Retinal pigment epithelial cell (primary cell): ENCODE measurements at places on chromosomes 2 and 18.

- DNase-seq: no peak
Measured at GRCh38 chr18:12604445-12605007, 53.4 kb downstream of the SPIRE1 start.

GRCh38 chr18:61607867-61608266, 274.6 kb downstream of the CDH20 start:
- no peak for DNase-seq

DNA sequence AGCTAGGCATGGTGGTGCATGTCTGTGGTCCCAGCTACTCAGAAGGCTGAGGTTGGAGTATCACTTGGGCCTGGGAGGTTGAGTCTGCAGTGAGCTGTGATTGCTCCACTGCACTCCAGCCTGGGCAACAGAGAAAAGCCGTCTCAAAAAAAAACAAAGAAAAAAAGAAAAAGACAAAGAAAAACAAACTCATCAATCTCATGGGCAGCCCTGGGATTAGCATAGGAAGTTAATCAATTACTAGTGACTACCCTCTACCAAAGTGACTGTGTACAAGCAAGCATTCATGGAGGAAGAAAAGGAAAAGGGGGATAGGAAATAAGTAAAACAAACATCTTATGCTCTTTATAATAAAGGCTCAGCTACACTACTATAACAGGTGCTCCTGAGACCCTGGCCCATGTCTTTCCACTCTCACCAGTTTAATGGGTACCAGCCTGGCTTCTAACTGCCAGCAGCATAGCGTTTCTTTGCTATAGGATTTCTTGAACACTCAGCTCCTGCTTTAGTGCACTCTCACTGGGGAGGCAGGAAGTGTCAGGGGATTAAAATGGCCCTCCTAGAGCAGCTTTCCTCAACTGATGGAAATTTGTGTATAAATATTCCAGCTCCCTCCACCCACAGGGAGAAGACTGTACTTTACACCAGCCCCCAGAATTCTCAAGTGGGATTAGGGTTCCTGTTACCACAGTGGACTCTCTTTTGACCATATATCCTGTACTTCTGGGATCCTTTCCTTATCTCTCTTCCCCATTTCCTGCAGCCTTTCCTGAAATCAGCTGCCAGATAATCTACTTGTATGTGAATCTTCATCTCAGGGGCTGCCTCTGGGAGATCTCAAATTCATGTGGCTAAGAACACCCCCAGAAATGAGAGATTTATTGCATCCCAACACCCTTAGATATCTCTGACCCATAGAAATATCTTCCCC, 91.3 kb upstream of the GLS start:
- no peak for DNase-seq

- no peak for DNase-seq
Measured at GRCh38 chr2:39107156-39107555, 13.7 kb downstream of the SOS1 start.

GRCh38 chr2:162242586-162243280, 512 bp downstream of the FAP start:
- DNase-seq: peak; percentile 68

DNA sequence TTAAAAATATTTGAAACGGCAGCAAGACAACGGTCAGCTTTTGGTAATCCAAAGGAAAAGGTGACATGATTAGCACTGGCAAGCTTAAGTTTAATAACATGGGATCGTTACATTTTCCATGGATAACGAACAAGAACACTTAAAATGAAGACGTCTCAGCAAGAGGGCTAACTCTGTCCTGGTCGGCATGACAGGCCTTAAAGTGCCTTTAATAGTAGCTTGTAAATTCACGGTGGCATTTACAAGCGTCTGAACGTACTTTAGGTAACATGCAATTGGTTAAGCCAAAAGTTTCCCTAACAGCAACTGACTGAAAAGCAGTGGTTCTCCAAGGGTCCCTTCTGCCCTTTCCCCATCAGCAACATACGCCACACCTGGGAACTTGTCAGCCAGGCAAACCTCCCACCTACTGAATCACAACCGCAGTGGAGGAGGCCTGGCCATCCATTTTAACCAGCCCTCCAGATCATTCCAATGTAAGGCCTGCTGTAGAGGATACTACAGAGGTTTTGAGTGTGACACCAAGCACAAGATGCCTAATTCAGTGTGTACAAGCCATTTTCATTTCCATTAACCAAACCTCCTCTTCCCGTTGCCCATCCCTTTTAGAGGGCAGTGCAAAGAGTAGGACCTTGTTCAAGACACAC, 4.4 kb downstream of the TGFA start:
- DNase-seq: no peak

DNA sequence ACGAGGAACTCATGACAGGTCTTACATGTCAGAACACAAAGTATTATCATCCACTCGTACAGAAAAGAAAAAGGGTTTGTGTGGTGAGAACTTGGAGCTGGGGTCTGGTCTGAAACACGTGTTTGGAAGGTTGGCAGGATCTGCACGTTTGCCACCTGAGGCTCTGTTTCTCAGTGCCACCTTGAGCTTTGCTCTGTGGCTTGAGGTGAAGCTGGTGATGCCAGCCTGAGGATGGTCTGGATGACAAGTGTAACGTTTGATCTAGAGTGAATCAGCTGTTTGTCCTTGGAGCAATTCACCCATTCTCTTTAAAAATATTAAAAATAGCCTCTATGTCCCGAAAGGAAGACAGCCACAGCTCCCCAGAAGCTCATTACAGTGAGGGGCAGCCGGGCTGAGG, 45.4 kb upstream of the KLF11 start:
- no peak for DNase-seq

- no peak for DNase-seq
Measured at GRCh38 chr18:35511428-35511827, 13.7 kb upstream of the INO80C start.

DNA sequence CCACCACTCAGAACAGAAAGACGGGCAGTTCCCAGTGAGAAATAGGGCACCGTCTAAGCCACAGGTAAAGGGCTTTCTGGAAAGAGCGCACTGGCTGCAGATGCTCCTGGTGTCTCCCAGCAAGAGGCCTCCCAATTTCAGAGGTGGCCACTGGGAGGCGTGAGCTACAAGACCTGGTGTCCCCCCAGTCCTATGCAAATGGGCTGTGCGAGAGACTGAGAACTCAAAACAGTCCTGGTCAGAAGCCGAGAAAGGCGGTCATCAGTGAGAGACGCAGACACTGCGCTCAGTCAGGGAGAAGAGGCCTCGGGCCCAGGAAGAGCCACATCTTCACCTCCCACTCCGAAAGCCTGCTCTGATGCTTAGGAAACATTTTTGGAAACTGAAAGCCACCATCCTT, 179.5 kb downstream of the EIPR1 start:
- DNase-seq: no peak

- no peak for DNase-seq
Measured at GRCh38 chr2:111209045-111209514, 88.4 kb downstream of the BCL2L11 start.

DNA sequence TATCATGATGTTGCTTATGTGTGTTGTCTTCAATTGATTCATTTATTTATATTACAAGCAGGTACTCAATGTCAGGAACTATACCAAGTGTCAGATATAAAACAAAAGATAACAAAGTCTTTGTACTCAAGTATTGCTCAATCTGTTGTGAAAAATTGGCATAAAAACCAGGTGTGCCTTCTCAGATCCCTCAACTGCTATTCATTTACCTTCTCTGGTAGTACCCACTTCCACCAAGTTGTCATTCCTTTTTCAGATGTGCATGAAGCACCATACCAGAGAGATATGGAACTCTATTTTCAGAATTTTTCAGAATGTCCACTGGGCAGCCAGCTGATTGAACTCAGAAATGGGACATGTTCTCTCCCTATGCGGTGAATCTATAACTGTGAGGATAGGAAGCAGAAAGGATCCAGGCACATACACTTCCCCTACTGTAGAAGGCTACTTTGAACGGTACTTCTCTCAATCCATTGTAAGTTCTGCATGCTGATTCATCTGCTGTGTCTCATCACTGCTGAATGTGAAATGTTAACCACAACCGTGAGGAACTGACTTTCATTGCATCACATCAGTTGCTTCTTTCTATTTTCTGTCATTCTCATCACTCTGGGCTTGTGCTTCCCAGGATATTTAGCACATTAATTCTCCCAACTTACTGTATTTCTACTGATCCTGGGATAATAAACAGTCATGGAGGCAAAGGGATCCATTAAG, 1621.3 kb downstream of the SUCLG1 start:
- peak; percentile 29 for DNase-seq

DNA sequence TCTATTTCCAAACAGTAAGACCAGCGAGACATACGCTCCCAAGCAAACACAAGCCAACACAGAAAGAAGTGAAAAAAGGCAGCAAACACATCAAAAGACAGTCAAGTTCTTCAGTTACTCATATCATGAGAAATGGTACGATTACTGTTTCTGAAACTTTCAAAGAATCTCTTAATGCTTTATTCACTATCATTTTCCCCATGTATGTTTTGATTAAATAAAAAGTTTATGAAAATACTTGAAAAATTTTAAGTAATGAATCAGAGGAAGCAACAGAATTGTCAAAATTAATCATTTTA, 114.9 kb downstream of the HDAC4 start:
- DNase-seq: no peak

DNA sequence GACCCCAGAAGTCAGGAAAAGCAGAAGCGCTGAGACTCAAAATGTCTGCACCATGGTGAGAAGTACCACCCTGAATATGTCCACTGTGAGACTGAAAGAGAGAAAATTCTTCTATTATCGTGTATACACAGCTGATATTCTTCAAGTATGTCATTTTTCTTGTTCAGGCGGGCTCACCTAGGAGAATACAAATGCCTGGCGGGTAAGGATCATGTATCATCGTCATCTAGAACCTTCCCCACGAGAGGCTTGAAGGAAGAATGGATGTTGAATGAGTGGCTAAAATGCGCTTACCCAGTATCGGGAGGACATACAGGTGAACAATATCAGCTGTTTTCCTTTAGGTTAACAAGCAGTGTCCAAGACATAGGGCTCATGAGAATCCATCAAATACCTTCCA, 21.1 kb upstream of the ARL4C start:
- no peak for DNase-seq

DNA sequence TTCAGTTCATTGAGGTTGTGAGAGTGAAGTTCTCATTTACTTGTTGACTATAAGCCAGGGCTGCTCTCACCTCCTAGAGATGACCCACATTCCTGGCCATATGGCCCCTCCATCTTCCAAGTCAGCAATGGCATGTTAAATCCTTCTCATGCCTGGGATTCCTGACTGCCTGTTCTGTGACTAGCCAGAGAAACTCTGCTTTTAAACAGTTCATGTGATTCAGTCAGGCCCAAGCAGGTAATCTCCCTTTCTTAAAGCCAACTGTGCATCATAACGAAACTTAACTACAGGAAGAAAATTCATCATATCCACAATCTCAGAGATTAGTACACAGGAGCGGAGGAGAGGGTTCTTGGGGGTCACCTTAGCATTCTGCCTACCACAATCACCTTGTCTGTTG, 11.5 kb downstream of the DPP4 start:
- no peak for DNase-seq

- DNase-seq: no peak
Measured at GRCh38 chr18:12658426-12659138, 675 bp upstream of the SPIRE1 start.

DNA sequence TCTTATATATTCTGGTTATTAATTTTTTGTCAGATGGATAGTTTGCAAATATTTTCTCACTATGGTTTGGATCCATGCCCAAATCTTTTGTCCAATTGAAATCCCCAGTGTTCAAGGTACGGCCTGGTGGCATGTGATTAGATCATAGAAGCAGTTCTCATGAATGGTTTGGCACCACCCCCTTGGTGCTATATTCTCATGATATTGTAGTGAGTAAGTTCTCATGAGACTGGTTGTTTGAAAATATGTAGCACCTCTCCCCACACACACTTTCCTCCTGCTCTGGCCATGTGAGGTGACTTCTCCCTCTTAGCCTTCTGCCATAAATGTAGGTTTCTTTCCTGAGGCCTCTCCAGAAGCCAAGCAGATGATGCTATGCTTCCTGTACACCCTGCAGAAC, 107.7 kb upstream of the KYNU start:
- no peak for DNase-seq

GRCh38 chr18:41077076-41077475, 878.0 kb upstream of the PIK3C3 start:
- DNase-seq: no peak

DNA sequence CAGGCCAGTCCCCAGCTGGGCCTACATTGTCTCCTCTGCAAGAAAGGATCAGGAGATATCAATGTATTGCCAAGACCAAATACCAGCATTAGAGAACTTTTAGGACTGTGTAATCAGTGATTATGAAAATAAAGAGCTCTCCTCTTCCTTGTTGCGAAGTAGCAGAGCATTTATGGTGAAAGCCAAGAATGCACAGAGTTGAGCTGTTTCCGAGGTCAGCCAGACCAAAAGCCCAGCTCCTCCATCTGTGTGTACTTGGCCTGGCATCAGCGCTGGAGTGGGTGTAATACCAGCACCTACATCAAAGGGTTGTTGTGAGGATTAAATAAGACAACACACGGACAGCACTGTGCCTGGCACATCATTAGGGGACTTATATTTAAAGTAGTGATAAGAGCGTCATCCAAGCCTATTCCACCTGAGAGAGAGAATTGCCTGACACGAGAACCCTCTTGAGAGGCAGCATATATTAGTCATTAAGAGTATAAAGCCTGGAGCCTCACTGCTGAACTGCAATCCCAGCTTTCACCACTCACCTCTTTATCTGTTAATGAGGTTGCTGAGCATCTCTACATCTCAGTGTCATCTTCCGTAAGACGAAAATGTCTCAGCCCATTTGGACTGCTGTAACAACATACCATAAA, 7.4 kb upstream of the SLC16A14 start:
- DNase-seq: no peak

DNA sequence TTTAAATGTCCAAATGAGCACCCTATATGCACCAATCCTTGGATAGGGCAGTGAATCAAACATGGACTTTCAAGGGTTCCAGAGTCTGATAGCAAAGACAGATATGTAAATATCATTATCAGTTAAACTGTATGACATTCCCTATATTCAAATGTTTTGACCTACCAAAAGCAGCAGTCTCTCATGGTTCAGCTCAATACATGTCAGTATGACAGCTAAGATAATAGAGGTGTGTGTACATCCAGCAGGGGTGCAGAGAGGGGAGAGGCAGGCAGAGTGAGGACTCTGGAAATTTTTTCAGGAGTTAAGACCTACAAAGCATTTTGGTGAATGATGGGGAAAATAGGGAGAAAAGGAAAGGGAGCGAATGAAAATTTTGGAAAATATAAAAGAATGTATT, 106.3 kb downstream of the MYO3B start:
- DNase-seq: no peak

DNA sequence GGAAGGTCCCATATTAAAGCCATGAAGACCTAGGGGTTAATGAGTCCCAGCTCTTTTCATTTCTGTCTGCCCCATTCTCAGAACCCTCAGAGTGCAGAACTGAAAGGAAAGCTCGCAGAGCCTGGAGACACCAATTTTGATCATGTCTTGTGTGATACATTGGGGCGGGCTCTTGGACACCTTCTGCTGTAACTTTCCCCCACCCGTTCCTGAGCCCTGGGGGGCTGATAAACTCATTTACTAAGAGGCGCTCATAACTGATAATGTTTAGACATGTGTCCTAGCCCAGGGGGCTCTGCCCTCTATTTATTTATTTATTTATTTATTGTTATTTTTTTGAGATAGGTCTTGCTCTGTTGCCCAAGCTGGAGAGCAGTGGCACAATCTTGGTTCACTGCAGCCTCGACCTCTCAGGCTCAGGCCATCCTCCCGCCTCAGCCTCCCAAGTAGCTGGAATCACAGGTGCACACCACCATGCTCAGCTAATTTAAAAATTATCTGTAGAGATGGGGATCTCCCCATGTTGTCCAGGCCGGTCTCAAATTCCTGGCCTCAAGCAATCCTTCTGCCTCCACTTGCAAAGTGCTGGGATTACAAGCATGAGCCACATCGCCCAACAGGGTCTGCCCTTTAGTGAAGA, 72.4 kb upstream of the HAAO start:
- DNase-seq: no peak

GRCh38 chr2:227524665-227525064, 52.7 kb downstream of the AGFG1 start:
- no peak for DNase-seq
